ENCODE measurements at places on chromosomes 5 and 9. TPM values are rescaled to one million over a fixed set of nuclear protein-coding genes. Genes with fewer than 3 reads are reported as not detected.

GRCh38 chr5:16392718-16393117 is 72.9 kb downstream of the ZNF622 start:
- DNase-seq: no peak

DNA sequence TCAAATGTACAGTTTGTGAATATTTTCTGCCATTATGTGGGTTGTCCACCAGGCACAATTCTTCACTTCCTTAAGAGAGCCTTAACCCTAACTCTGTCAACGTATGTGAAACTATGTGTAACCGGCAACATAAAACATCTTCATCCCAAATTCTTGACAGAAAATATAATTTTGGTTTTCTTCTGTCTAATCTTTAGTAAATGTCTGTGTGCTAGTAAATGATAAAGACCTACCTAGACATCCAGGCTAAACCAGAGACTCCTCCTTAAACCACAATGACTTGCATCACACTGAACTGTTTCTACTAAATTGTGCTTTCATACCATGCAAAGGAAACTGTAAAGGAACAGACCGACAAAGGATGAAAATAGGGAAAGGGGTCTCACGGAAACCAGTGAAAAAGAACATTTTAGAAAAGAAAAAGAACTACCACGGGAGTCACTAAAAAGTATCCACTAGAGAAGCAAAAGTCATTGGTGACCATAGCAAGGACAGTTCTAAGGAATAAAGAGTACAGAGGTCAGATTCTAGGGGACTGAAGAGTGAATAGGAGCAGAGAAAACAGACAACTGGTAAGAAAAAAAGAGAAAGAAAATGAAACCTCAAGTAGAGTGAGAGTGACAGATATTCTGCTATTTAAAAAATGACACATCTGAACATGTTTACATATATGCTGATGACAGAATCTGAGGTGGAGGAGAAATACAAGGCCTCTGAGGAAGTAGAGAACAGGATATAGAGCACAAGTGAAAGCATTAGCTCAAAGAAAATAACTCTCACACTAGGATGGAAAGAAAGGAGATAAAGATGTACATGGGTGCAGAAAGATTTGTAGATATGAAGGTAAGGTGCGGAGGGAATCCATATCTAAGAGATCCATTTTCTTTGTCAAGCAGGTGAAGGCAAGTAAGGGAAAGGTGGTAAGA is 49.4 kb downstream of the FNIP1 start:
- peak; percentile 19 for DNase-seq

DNA sequence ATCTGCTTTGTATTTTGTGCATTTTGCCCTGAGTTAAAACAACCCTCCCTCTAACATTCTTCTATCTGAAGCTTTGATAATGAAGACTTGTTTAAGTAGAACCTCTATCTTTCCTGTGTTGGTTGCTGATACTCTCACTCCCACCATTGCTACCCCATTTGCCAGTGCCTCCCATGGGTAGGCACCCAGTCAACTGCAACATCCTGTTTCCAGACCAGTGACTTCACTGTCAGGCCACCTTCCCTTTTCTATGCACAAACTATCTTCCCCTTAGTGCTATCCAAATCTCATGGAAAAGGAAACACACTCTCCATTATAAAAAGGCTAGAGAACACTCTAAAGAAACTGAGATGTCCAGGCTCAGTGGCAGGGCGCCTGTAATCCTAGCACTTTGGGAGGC is 5.6 kb upstream of the IARS1 start:
- DNase-seq: no peak

- DNase-seq: peak; percentile 92
Observed at GRCh38 chr5:373710-374602, 52.4 kb downstream of the AHRR start.

DNA sequence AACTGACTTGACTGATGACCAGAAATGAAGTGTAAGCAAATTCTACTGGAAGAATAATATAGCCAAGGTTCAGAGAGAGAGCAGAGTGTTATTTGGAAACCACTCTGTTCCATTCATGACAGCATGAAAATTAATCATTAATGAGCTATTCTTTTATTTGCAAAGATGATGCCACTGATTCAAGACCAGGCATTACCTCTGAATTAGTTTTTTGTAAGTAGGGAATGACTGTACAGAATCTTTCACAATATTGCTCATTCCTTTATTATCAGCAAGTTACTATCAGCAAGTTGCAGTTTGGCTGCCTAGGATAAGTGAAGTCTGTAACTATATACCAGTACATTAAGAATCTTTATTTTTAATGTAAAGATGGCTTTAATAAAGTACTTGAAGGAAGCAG is 75.1 kb upstream of the RGMB start:
- DNase-seq: no peak

DNA sequence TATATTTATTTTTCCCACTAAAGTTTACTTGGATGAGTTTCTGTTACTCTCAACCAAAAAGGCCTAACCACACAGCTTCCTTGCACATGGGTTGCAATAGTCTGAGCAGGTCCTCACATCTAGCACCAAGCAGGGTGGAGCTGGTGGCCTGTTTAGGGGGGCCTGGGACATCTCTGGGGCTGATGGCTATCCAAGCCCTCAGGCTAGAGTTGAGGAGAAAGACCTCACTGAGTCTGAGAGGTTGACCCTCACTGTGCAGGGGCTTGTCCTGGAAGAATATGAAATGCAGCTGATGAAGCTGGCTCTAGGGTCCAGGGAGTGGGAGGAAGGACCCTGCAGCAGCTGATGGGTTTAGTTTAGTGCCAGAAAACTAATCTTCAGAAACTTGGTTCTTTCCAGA is 217.1 kb upstream of the MVB12B start:
- DNase-seq: no peak

GRCh38 chr9:122418016-122418415 is 47.2 kb downstream of the PTGS1 start:
- no peak for DNase-seq

DNA sequence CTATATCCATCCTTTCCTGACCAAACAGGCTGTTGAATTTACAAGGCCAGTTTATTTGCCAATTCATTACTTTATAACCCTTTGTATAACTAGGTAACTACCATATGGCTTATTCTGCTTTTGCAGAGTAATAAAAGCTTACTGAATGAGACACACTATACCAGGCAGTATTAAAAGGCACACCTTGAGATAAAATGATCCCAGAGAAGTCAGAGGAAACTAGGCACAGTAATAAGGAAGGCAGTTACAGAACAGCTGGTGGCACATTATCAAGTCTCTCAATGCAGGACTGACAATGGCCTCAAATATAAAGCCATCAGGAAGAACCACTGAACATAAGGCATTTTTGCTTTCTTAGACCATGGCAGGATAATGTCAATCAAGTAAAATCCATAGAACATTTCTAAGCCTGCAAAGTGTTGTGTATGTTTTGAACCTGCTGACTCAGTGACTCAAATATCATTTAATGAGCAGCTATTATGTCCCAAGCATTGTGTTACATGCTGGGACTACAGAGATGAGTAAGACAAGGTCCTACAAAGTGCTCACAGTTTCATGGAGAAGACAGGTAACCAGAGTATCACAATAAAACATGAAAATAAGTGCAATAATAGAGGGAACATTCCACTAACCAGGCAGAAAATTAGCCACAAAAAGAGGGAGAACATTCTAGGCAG is 52.5 kb downstream of the OXCT1 start:
- DNase-seq: no peak

DNA sequence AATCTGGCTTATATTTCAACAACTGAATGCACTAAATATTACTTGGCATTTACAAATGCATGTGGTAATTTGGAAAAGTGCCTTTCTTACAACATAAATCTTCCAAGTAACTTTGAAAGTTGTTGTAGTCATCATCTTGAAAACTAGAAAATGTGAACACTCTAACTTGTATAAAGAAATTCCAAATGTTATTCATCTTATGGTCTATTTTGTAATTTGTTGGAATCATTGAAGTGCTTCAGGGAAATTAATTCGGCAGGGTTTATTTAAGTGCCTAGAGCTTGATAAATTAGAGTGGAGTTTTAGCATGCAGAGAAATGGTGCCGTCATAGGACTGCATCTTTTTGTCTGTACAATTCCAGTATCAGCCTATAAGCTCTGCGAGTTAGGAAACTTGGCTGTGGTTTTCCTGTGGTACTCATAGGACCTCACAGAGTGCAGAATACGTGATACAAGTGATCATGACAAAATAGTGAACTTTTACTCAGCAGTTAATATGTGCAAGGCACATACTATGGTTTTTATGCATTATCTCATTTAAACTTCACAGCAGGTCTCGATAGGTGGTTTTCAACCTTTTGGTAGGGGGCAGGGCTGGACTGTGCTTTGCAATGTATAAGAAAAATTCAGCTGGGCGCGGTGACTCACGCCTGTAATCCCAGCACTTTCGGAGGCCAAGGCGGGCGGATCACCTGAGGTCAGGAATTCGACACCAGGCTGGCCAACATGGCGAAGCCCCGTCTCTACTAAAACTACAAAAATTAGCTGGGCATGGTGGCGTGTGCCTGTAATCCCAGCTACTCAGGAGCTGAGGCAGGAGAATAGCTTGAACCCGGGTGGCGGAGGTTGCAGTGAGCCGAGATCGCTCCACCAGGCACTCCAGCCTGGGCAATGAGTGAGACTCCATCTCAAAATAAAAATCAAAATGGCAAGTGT is 79.6 kb downstream of the RAI14 start:
- no peak for DNase-seq

Gene STPG3
- total RNA-seq: 0.63 TPM

Gene EGR1
- 105 TPM for total RNA-seq

Gene C9
- not detected for total RNA-seq

Gene NRG2
- total RNA-seq: 0.07 TPM

Gene FOXD1
- total RNA-seq: 0.55 TPM

Gene FAM221B
- not detected for total RNA-seq

Gene PROB1
- total RNA-seq: 4.6 TPM

Gene MAMDC2
- total RNA-seq: not detected

All from activated T-cell treated with anti-CD3 and anti-CD28 coated beads, Interleukin-2, amount 50 U/mL, for 72 hours (primary cell).